ENCODE measurements at places on chromosomes 3 and 15.
A peak's percentile ranks its signal among the peaks of the same experiment; 100 is the strongest.

- DNase-seq, result peak; percentile 47
Observed at GRCh38 chr3:135226057-135226456, 431.0 kb downstream of the EPHB1 start.

GRCh38 chr15:33136353-33136752 is 58.2 kb downstream of the FMN1 start:
- DNase-seq, result no peak

DNA sequence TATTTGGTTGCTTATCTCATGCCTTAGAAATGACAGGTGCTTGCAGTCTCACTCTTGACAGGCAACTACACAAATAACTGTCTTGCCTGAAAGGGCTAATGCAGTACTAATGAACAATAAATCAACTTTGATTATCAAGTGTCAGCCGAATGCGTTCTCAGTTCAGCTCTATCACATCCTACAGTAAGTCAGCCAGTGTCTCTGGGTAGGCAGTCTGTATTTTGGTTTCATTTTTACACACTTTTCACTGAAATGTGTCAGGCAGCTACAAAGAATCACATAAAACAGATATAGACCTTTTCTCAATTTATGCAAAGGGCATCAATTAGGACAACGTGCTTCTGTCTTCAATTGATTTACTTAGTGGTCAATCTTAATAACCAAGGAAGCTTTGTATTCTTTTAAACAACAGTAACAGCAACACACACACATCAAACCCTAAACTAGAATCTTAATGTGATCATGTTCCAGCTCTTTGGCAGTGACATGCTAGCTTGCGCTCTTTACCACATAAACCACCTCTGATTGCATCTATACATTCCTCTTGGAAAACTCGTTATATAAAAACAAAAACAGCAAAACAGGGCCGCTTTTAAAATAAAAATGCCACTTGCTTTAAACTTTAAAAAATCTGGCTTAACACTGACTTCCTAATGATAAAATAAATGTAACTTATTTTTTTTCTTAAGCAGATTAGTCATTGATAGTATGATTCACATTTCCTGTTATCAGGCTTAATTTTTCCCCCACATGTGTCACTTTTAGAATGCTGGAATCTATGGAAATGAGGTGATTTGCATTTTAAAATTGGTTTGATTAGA is 520.4 kb downstream of the FOXP1 start:
- DNase-seq, result peak; percentile 94

- no peak for DNase-seq
Observed at GRCh38 chr3:180320631-180321030, 281.3 kb upstream of the TTC14 start.

- peak; percentile 86 for DNase-seq
Observed at GRCh38 chr3:183210862-183211341, 42.2 kb upstream of the B3GNT5 start.

- no peak for DNase-seq
Observed at GRCh38 chr3:59150039-59150438, 100.2 kb upstream of the CFAP20DC start.

DNA sequence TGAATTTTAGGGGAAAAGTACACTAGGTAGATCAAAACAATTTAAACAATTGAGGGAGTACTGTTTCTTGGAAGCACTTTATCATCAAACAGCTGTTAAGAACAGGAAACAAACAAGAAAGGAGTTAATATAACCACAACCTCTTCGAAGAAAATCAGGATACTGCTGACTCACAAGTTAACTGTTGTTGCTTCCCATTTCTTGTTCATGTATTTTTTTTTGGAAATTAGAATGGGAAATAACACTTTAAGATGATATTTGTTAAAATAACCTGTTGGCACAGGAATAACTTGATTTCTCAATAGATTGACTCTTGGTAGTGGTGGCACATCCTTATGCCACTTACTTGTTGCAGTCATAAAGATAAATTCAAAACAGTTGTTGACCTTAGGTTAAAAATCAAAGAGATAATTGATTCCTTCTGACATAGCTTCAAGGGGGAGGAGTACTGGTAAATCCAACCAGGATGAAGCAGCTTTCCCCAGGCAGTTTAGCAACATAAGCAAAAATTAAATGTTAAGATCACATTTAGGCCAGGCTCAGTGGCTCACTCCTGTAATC is 3.3 kb downstream of the BNIP2 start:
- DNase-seq, result peak; percentile 48

GRCh38 chr3:38177181-38177580 is 11.8 kb downstream of the OXSR1 start:
- DNase-seq, result no peak

All from suppressor macrophage treated with lipopolysaccharide for 1 hour (primary cell).